Bronchial epithelial cell (primary cell): ENCODE measurements at places on chromosomes 2 and 18. TPM values are rescaled to one million over a fixed set of nuclear protein-coding genes. Genes with fewer than 3 reads are reported as not detected.

Gene RAB17
- 1.0 and 2.4 TPM in 2 replicates for total RNA-seq

Gene NMS
- not detected in 2 replicates for total RNA-seq

Gene C2orf81
- 0.26 TPM in 2 replicates for total RNA-seq

Gene CRYBA2
- not detected in 2 replicates for total RNA-seq

Gene GCG
- not detected in 2 replicates for total RNA-seq
